ENCODE measurements at places on chromosomes 3 and 15.

DNA sequence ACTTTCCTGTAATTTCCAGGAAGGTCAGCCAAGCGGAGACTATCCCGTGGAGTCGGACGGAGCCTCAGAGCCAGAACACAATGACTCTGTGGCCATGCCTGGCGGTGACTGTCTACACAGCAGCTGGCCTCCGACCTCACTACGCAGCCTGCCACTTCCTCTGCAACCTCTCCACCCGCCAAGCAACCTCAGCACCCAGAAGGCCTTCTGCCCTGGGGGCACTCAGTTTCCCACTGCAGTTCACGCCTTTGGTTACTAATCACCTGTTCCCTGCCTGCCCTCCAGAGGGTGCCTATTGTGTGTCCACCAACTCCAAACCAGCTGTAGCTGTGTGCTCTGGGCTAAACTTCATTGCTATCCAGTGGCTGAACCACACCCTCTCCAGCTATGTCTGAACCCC, 44.0 kb downstream of the TM2D3 start:
- no peak for DNase-seq

DNA sequence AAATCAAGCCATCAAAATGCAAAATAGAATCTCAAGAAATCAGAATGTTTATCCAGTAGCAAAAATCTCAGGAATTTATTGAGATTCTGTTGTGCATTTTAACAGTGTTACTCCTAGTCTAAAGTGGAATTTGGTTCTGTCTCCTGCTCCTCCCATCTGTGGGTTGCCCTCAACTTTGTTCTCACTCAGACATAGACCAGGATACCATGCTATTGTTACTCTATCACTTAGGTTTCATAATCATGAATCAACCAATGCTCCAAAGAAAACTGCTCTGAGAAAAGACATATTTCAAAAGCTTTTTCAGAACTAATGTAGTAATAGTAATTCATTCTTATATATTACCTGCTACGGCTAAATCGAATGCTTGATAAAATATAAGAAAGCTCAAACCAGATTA, 274.7 kb downstream of the RBMS3 start:
- no peak for DNase-seq

- no peak for DNase-seq
Observed at GRCh38 chr3:123571264-123571972, 13.4 kb downstream of the HACD2 start.

DNA sequence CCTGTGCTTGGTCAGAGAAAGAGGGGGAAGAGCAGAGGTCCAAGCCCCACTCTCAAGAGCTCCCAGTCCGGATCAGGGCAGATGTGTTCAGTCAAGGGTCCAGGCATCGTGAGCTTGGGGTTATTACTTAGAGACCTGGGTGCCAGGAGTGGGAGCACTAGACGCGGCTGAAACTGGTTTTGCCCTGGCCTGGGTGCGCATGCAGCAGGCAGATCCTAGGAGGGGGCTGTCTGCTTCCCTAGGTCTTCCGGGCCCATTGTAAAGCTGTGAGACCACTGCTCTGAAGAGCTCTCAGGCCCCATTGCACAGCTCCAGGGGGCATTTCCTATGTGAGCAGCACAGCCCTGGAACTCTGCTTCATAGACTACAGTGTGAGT, 204.9 kb upstream of the LINGO1 start:
- no peak for DNase-seq

DNA sequence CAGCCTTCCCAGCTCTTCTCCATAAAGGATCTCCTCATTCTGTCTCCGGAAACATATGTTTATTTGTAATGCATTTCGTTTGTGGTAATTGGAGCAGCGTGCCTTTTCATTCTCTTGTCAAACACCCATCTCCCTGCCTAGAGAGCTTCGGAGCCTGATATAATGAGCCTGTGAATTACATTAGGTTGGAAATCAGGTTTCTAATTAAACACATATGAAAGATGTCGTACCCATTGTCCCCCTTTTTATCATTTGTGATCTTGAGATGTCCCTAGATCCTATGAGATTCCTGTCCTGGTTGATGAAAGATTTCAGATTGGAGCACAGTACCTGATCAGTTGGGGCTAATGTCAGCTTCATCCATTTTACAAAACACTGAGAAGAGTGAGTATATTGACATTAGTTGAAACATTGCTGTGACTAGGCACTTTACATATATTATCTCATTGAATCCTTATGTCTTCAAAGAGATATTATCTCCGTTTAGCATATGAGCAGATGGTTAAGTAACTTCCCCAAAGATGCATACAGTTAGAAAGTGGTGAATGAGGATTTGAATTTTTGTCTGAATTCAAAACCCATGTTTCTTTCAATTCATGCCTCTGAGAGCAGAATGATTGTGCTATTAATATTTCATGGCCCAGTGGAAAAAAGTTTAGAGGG, 23.1 kb downstream of the SYN2 start:
- DNase-seq = no peak

DNA sequence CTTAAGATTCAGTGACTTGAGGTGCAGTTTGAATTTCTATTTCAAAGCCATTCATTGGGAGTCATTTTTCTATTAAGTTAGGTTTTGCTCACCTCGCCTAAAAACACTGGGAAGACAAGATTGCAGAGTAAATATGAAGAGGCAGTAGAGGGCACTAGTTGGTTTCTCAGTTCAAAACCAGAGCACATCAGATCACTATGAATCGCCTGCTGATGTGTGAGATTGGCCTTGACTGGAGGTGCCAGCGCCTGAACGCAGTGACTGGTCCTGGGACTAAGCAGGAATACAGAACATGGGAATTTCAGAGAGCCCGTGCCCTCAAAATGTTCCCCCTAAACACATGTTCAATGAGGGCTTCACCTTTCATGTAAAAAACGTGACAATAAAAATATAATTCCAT, 229.0 kb downstream of the ITPR1 start:
- DNase-seq = peak; percentile 73

- DNase-seq = no peak
Observed at GRCh38 chr3:170207717-170208116, 14.5 kb upstream of the PRKCI start.

DNA sequence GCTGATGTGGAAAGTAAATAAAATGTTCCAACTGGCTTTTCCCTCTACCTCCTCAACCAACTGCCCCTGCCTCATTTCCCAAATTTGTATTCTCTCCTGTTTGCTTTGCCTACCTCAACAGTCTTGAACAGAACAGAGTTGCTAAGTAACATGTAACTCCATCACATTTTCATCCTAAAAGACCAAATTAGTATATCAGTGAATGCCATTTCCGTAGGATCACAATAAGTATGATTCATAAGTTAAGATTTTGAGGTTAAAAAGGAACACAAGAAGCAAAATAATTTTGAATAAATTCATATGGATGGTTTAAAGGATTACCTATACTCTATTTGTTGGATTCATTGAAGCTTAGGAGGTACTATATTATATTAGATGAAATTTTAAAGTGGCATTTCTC, 154.9 kb downstream of the ECT2 start:
- DNase-seq = no peak

GRCh38 chr3:14884665-14885064, 62.7 kb upstream of the NR2C2 start:
- DNase-seq = no peak

- no peak for DNase-seq
Observed at GRCh38 chr3:182957676-182958266, 22.6 kb downstream of the DCUN1D1 start.

DNA sequence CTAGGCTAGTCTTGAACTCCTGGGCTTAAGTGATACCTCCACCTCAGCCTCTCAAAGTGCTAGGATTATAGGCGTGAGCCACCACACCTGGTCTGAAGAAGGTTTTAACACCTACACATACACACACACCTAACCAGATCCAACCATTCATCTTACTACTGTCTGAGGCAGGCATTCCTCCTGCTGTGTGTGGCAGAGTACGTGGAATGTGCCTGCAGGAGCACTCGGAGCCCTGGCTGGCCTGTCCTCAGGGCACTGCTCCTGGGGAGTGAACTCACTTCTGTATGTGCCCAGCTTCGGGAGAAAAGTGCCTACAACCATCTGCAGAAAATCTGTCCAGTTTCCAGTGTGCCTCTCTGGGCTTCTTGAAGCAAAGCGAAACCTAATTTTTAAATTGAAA, 58.2 kb upstream of the LIMD1 start:
- DNase-seq = no peak

GRCh38 chr3:28267984-28268849, 26.8 kb downstream of the CMC1 start:
- no peak for DNase-seq

DNA sequence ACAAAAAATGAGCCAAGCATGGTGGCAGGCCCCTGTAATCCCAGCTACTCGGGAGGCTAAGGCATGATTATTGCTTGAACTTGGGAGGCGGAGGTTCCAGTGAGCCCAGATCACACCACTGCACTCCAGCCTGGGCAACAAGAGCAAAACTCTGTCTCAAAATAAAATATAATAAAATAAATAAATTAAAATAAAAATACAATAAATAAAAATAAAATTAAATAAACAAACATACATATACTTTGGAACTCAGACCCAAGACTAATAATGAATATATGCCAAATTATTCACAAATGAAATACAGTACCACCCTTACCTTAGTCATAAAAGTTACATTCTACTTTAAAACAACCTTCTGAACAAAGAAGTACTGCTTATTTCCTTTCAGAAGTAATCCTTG, 81.8 kb downstream of the SCAPER start:
- DNase-seq = no peak

- DNase-seq = no peak
Observed at GRCh38 chr15:72509484-72509883, 35.4 kb downstream of the ARIH1 start.

GRCh38 chr15:22872936-22873701, 34.7 kb downstream of the NIPA2 start:
- peak; percentile 92 for DNase-seq

- no peak for DNase-seq
Observed at GRCh38 chr3:145522893-145523651, 637.9 kb downstream of the PLOD2 start.

DNA sequence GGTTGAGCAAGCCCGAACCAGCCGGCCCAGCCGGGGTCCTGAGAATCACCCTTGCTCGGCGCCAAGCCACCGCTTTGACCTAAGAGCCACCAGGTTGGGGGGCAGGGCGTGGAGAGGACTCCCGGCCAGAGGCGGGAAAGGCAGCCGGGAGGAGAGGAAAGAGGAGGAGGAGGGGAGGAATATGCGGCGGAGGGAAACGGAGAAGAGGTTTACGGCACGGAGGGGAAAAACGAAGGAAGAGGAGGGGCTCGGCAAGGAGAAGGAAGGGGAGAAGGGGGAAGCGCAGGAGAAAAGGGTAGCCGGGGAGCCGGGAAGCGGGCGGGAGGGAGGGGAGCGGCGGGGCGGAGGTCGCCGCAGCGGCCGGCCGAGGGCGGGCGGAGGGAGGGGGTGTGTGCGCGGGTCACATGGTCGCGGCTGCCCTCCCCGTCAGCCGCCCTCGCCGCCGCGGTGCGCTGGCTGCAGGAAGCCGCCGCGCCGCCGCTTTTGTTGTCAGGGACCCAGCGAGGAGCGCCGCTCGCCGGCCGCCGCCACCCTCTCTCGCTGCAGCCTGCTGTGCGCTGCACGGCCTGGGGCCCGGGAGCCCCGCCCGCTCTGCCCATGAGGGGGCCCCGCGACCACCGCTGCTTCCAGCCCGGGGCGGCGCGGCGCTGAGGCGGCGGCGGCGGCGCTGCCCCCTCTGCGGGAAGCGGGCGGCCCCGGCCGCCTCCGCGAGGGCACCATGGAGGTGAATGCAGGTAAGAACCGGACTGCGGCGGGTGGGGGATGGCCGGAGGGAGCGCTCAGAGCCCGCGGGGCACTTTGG, at the start of gene NR1D2:
Gene NR1D2, plus strand, starts transcription at position 426 of the 802 bp plus-strand sequence. Its CDS starts 293 bp downstream, at position 719.
- DNase-seq = peak; percentile 73

DNA sequence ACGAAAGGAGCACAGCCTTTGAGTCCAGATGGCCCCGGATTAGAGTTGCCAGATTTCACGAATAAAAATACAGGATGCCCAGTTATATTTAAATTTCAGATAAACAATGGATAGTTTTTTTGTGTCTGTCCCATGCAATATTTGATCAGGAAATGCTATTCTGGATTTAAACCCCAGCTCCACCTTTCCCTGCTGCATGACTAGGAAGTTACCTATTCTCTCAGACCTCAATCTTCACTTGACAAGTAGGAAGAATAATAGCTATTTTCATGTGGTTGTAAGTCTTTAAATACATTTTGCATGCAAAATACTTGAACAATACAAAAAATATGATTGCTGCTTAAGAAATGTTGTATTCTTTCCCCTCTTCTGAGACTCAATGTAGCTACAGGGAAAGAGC, 125.3 kb upstream of the P2RY1 start:
- DNase-seq = no peak

GRCh38 chr15:60591496-60592370, 112.8 kb upstream of the ICE2 start:
- DNase-seq = no peak

DNA sequence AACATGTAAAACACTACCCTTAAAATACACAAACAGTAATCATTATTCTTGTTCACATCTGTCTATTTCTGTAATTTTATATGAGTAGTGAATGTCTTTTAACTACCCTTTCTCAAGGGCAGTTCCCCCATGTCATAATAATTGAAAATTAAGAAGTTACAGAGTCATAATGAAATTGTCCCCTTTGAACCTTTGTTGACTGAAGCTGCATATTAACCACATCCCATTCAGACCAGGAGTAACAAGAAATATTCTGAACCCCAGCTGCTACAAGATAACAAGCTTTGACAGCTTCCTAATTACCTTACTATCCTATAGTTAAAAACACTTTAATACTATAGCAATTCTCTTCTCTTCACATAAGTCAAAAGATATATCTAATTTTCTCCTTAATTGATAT, 635.9 kb upstream of the SUCLG2 start:
- DNase-seq = no peak

DNA sequence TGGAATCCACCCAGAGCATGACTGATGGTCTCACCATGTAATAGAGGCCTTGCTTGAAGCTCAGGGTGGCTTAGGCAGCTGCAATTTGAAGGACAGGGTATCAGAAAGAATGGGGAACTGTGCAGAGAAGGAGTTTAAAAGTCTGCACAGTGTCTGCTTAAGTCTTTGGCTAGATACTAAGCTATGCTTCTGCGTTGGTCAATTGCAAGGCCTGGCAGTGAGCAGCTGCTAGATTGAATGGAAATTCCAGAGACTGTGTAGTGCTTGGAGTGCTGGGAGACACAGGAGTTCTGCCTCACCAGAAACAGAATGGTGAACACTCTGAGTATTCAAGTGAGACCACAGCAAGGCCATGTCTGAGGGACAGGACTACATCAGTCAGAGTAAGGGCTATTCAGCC, 17.3 kb upstream of the ATP10A start:
- no peak for DNase-seq

GRCh38 chr3:84125760-84126159, 833.0 kb upstream of the CADM2 start:
- no peak for DNase-seq

- no peak for DNase-seq
Observed at GRCh38 chr15:98965597-98965996, 42.0 kb downstream of the PGPEP1L start.

GRCh38 chr3:113890256-113890900, 51.8 kb downstream of the GRAMD1C start:
- DNase-seq = no peak
